Frontal cortex (tissue), 4 donors: ENCODE measurements at places on chromosomes 2 and 18. TPM values are rescaled to one million over a fixed set of nuclear protein-coding genes. Genes with fewer than 3 reads are reported as not detected.

Gene ACMSD
- total RNA-seq: not detected

Gene MYCN
- total RNA-seq: 70.5 TPM

Gene BAZ2B
- total RNA-seq: 192 TPM

Gene ANKRD30BL
- 12.6 TPM for total RNA-seq

Gene SERPINB4
- total RNA-seq: not detected

Gene VIT
- total RNA-seq: 0.41 TPM

Gene OTOS
- 0.41 TPM for total RNA-seq

Gene FARSB
- total RNA-seq: 35.5 TPM

Gene RAD51AP2
- total RNA-seq: 0.82 TPM

Gene PSTPIP2
- 0.41 TPM for total RNA-seq

Gene ZAP70
- total RNA-seq: 0.82 TPM

Gene ALK
- total RNA-seq: 2.0 TPM

Gene GPR39
- 2.9 TPM for total RNA-seq

Gene FAHD2B
- 5.3 TPM for total RNA-seq

Gene SH3RF3
- total RNA-seq: 9.0 TPM

Gene TMEM182
- 2.0 TPM for total RNA-seq

Gene PXDN
- 21.6 TPM for total RNA-seq

Gene CTLA4
- total RNA-seq: not detected

Gene QPCT
- 22.0 TPM for total RNA-seq

Gene MFSD2B
- total RNA-seq: 0.41 TPM

Gene GALNT5
- under 0.01 TPM for total RNA-seq

Gene GREB1
- 3.7 TPM for total RNA-seq

Gene CARF
- 20.0 TPM for total RNA-seq

Gene SPHKAP
- 45.7 TPM for total RNA-seq

Gene ANKRD62
- total RNA-seq: not detected

Gene SERPINB3
- total RNA-seq: not detected

Gene FKBP1B
- 73.8 TPM for total RNA-seq

Gene LYPD6
- 9.4 TPM for total RNA-seq
